ENCODE measurements at places on chromosomes 3 and 15.

DNA sequence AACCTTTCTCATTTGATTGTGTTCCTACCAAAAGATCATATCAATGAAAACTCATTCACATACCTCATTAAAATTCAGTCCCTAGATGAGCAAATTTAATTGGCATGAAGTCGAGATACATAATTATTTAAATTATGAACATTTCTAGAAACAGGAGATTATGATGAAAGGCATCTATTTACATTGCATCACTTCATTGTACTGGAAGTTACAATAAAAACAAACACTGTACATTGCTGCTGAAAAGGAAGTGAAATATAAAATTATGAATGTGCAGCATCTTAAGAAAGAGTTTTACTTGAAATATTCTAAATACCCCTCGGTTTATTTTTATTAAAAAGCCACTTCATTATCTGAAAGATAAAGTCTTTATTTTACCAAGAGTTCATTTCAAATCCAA lies 163.4 kb upstream of the ZNF385D start:
- DNase-seq: no peak

DNA sequence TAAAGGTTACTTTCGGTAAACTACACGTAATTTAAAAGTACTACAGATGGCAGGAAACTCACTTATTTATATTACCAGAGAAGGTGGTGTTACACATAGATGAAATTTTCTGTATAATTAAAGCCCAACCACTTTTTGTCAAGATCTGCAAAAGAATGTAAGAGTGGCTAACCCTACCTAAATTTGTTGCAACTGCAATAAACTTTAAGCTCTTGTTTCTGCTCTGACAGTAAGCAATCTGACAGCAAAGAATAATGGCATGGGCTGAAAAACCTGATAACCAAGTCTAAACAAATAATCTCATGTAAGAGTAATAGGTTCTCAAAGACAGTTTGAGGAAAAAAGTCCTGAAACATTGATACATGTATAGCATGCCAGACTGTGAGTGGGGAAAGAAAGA lies 897.3 kb downstream of the TUSC7 start:
- no peak for DNase-seq

- no peak for DNase-seq
Measured at GRCh38 chr3:111639316-111639715, 44.2 kb upstream of the ZBED2 start.

DNA sequence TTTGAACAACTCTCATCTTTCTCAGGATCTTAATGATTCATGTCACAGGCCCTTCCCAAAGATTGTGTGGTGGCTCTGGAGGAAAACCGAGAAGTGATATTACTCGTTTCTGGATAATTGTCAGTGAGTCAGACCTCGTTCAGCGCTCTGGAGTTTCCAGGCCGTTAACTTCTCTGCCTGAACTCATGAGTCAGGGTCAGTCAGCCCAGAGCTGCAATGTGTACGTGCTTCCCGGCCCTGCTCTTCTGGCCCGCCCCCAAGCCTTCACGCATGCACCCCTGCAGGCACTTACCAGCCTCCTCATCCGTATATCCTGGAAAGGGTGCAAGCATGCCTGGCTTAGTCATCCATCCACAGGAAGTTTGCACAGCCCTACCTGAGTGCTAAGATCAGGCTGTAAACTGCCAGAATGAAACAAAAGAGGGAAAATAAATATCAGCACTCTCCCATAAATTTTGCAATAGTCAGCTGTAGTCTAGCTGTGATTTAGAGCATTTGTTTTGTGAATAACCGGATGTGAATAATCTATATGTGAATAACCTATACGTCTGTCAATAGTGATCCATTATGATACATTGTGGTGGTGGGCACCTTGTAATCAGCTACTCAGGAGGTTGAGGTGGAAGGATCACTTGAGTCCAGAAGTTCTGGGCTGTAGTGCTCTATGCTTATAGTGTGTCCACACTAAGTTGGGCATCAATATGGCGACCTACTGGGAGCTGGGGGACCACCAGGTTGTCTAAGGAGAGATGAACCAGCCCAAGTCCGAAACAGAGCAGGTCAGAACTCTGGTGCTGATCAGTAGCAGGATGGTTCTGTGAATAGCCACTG lies 35.3 kb upstream of the SEMA4B start:
- peak; percentile 100 for DNase-seq

DNA sequence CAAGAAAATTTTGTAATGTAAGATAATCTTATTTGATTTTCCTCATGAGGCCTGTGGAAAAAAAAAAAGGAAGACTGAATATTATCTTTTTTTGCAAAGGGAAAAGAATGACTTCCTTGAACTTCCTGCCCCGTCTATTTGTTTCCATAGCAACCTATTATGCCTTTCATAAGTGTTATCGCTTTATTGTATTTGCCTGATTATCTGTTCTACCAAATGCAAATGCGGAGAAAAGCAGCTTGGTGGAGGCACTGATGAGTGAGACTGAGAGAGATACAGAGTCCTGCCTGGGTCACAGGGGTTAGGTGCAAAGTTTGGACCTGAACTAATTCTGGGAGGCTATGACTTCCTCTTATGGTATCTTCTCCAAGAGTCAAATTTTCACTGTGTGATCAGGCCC lies 334.0 kb upstream of the KCNMB2 start:
- DNase-seq: no peak
